Astrocyte of the cerebellum (primary cell): ENCODE measurements at places on chromosomes 1 and 21.

DNA sequence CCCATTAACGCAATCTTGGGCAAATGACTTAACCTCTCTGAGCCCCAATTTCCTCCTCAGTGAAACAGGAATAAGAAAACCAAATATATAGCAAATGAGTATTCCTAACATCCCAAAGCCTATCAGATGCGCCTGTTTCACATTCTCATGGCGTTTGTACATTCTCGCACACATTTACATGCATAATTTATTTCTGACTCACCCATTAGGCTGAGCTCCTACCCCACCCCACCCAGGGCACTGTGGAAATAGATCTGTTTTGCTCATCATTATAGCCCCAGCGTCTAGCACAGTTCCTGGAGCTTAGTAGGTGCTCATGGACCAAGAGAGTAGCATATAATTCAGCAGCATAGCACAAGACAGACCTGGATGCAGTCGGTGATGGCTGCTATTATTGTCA lies 146.1 kb upstream of the VANGL1 start:
- peak; percentile 23 for DNase-seq

GRCh38 chr1:243748706-243749283 lies 101.2 kb downstream of the AKT3 start:
- DNase-seq: peak; percentile 78

GRCh38 chr21:45580576-45581321 lies 38.5 kb upstream of the SLC19A1 start:
- no peak for DNase-seq

- no peak for DNase-seq
Measured at GRCh38 chr1:78090472-78091133, 44.8 kb downstream of the GIPC2 start.

GRCh38 chr1:101379950-101380349 lies 143.1 kb downstream of the S1PR1 start:
- no peak for DNase-seq

GRCh38 chr1:232226197-232226712 lies 403.7 kb downstream of the SIPA1L2 start:
- peak; percentile 70 for DNase-seq
